ENCODE measurements at places on chromosomes 2 and 18.

DNA sequence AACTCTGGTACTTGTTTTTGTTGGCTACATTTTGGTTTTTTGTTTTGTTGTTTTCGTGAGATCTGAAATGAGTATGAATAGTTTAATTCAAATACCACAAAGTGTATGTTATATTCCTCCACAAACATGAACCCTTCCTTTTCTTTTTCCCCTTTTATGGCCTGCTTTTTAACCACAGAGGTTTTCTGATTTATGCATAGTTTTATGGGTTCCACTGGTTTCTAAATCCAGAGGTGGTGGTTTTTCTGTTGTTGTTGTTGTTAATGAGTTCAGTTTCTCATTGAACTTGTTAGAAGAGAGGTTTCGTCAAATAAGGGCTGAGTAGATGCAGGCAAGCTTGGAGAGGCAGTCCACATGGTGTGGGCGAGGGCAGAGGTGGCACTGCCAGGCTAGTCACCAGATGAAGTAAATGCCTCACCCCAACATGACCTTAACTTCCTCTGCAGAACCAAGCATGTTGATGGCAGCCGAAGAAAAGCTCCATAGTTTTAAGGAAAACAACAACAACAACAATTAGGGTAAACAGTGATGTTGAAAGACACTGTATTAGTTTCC lies 72.5 kb downstream of the RIF1 start:
- no peak for DNase-seq

- no peak for DNase-seq
Measured at GRCh38 chr18:2515171-2515787, 56.0 kb downstream of the METTL4 start.

GRCh38 chr2:85505551-85506238 lies 33.3 kb upstream of the MAT2A start:
- no peak for DNase-seq

DNA sequence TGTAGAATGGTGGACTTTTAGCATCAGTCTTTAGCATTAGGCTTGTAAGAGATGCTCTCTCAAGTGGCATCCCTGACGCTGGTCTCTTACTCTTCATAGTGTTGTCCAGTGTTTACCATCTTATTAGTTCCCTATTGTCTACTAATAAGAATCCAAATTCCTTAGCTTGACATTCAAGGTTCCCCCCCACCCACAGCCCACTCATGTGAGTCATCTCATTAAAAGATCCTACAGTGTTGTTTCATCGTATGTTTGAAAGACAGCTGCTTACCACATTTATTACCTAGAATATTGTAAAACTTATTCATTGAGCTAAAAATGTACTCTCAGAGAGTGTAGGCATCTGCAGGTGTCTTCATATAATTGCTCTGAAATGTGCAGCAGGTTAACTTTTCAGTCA lies 28.5 kb downstream of the EIF5B start:
- DNase-seq, result no peak

Data from effector memory CD8-positive, alpha-beta T cell (primary cell).